ENCODE measurements at places on chromosomes 11 and 22. TPM values are rescaled to one million over a fixed set of nuclear protein-coding genes. Genes with fewer than 3 reads are reported as not detected.

- DNase-seq = no peak
These were observed 174.2 kb downstream of the BUD13 start for GRCh38 chr11:116598556-116598955.

- DNase-seq = no peak
These were observed 600.1 kb upstream of the CHORDC1 start for GRCh38 chr11:90822996-90823395.

- no peak for DNase-seq
These were observed 36.3 kb upstream of the CABP7 start for GRCh38 chr22:29683536-29683935.

SERPING1 gene
- total RNA-seq = not detected

GNG3 gene
- total RNA-seq = not detected
